ENCODE measurements at places on chromosomes 16 and 17.
A peak's percentile ranks its signal among the peaks of the same experiment; 100 is the strongest.

DNA sequence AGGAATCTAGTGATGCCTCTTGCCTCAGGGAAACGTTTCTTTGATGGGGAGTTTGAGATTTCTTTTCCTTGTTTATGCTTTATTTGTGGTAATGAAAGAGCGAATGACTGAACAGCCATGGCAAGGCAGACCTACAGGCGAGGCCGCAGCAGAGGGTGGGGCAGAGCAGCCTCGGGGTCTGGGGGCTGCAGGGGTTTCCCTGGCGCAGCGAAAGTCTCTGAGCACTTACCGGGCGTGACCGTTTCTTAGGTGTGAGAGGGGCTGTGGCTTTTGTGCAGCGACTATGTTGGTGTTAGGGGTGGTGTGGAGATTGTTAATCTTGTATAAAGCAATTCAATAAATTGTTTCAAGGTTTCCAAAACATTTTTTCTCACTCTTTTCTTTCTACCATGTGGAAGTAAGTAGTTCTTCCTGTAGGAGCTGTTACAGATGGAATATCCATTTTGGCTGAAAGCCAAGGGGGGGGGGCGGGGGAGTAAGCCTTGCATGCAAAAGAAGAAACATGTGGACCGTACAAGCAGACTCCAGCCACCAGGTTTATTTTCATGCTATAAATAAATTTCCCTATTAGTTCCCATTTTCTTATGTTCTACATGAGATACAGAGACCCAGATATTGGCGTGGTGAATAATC, 34.8 kb downstream of the UBN1 start:
- DNase-seq, result no peak

GRCh38 chr17:43740541-43740940, 18.1 kb downstream of the SOST start:
- no peak for DNase-seq

DNA sequence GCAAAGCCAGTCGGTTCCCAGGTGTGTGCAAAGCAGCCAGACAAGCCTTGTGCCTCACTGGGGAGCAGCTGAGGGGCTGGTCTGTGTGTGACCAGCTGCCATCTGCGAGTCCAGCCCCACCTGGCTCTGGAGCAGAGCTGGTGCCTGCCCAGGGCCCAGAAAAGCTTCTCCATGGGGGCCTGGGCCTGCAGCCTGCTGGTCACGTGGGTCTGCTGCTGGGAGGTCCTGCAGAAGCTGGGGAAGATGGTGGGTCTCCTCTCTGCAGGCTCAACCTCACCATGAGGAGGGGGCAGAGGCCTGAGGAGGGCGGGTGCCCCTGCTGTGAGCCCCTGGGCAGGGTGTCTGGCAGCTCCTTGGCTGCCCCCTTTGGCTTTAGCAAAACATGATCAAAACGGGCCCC, 71.9 kb downstream of the ENGASE start:
- no peak for DNase-seq

- no peak for DNase-seq
These were observed 5.9 kb upstream of the SLC13A2 start for GRCh38 chr17:28467456-28468025.

- DNase-seq, result peak; percentile 51
These were observed 6.4 kb upstream of the FOXJ1 start for GRCh38 chr17:76147211-76148014.

- DNase-seq, result no peak
These were observed 2.6 kb downstream of the ENO3 start for GRCh38 chr17:4953451-4953961.

GRCh38 chr17:17146786-17147406, 59.2 kb downstream of the PLD6 start:
- DNase-seq, result no peak

DNA sequence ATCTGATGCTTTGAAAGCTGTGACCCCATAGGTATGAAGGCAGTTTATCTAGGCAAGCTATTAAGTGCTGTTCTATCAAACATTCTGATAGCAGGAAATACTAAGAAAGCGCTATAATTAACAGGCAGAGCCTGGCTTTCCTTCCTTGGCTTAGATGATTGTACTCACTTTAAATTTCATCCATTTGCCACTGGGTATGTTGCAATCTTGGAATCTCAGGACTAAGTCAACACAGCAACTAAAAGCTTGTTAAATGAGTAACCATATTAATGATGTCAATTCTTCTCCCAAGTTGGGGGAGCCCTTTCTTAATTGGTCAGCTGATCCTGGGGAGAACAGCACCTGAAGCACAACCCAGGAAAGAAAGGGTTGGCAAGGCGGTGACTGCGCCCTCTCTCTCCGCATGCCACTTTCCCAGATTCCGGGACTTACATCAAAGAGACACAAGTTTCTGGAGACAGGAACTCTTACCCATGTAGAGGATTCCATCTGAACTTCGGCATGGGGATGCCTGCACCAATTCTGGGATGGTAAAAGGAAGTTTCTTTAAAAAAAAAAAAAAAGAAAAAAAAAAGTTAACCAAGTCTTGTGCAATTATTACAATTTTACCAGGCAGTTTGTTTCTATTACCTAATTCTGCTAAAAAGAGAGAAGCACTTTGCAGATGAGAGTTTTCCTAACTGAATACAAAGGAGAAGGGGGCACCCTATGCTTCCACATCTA, 54.4 kb upstream of the ICAM2 start:
- no peak for DNase-seq

- no peak for DNase-seq
These were observed 739.5 kb upstream of the EEF2KMT start for GRCh38 chr16:5837007-5837670.

DNA sequence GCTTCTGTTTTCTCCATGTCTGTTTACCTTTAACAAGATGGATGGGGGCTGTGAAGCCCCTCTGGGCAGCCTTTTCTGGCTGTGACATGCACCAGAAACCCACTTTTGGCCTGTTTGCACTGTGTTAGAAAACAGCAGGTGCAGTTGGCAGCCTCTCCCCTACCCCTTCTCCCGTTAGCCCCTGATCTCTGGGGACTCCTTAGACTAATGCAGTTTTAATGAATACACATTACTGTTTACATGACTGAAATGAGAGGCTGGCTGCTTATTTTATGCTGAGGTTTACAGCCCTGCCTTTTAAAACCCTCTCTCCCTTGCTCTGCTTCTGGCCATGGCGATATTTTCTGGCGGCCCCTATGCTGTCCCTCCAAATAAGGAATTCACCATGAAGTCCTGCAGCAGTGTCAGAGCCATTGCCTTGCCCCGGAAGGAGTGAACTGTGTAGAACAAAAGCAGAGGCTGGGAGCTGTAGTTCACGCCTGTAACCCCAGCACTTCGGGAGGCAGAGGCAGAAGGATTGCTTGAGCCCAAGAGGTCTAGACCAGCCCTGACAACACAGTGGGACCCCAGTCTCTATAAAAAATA, 79.3 kb downstream of the PRKCB start:
- DNase-seq, result no peak

- no peak for DNase-seq
These were observed 31.1 kb downstream of the SNN start for GRCh38 chr16:11699234-11699894.

GRCh38 chr17:39461926-39462569, 762 bp downstream of the CDK12 start:
- no peak for DNase-seq

- DNase-seq, result peak; percentile 89
These were observed 14.3 kb downstream of the SLC16A3 start for GRCh38 chr17:82242977-82243647.

DNA sequence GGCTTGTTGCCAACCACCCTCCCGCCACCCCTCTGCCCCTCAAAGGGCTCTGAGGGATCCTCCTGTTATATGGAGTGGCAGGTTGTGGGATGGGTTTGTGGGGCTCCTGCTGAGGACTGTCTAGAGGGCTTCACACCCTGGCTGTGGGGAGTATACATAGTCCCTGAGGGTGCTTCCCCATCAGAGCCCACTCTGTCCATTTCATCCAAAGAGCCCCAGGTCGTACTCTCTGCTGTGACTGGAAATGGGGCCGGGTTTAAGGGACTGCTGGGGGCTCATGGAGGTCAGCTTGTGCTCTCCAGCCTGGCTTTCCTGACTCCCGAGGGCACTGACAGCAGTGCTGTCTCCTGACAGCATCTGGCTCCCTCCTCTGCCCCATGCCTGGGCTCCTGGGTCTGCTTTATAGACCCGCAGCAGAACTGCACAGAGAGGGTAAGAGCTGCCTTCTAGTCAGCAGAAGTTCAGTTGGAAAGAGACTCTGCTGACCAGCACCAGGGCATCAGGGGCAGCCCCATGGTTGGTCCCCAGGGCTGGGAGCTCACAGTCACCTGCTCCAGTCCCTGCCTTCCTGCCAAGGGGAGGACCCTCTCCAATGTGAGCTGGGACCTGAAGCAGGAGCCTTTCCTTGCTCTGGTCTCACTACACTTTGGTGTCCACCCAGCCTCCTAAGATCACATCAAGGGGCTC, 17.8 kb upstream of the TNS4 start:
- peak; percentile 45 for DNase-seq

- DNase-seq, result no peak
These were observed 115.9 kb upstream of the CIBAR2 start for GRCh38 chr16:85227946-85228862.

DNA sequence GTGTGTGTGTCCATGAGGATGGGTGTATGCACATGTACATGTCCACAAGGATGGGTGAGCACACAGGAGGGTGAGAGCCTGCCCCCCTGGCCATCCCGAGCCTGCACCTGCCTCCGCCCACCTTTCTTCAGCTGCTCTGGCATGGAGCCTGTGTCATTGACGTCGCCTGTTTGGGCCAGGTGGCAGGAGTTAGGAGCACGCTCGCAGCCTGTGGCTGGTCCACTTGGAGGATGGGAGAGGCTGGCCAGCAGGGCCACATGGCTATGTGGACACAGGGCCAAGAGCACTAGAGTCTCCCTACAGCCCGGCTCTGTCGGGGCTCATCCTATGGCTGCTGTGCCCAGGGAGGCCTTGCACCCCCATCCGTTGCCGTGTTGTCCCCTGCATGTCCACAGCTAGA, 21.4 kb downstream of the BAHCC1 start:
- DNase-seq, result no peak

DNA sequence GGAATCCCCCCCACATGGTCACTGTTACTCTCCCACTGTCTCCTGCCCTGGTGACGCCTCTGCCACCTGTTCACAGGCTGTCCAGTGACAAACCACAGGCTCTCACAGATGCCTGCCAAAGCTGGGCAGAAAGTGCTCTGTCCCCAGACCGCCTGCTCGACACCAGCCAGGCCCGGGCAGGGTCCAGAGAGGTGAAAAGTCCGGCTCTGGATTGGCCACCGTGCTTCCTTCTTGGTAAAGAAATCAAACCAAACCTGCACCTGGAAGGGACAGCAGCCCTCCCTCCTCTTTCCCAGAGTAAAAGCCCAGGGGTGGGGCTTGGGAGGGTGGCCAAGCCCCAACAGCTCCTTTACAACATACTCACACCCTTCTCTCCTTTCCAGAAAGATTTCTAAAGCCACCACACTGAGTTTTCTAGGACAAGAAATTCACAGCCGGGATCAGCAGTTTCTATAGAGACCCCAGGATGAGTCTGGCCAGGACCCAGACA, 6.2 kb downstream of the PCGF2 start:
- no peak for DNase-seq

DNA sequence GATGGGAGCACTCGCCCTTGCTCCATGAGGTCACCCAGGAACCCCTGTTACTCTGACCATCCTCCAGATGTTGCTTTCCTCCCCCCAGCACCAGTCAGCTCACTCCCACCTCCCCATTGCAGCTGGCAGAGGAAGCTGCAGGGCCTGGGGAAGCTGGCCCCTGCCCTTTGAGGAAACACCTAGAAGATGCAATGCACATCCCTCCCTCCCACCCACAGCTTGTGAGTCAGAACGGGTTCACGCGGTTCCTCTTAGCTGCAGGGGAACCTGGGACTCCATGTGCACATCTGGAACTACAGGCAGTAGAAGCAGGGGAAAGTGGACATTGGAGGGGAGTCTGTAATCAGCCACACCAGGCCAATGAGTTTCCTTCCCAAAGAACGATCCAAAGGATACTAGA, 96.9 kb downstream of the KATNIP start:
- DNase-seq, result no peak

DNA sequence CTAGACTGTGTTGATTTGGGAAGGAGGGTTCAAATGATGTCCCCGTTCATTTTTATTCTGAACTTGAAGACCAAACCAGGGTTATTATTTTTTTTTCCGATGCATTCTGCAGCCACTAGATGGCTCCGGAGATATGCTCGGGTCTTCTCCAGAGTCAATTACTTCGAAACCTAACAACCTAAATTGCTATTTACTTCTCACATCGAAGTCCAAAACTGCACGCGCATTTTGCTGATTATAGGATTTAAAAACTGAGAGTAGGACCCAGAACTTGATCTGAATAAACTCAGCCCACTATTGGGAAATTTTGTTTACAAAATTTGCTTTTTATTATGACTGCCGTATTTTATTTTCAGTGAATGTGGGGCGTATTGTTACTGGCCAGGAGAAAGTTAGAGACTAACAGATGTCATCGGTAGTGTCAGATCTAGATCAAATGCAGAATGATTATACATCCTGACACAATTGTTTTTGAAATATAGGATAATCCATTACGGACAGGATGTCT, 263.8 kb downstream of the HS3ST3A1 start:
- DNase-seq, result no peak

GRCh38 chr17:28384281-28385036, 13.0 kb downstream of the SARM1 start:
- DNase-seq, result no peak

GRCh38 chr16:85265161-85265784, 153.0 kb upstream of the CIBAR2 start:
- no peak for DNase-seq

- DNase-seq, result no peak
These were observed 57.9 kb upstream of the BCO1 start for GRCh38 chr16:81180578-81180977.

GRCh38 chr16:52861614-52862022, 191.1 kb downstream of the CHD9NB start:
- DNase-seq, result no peak

DNA sequence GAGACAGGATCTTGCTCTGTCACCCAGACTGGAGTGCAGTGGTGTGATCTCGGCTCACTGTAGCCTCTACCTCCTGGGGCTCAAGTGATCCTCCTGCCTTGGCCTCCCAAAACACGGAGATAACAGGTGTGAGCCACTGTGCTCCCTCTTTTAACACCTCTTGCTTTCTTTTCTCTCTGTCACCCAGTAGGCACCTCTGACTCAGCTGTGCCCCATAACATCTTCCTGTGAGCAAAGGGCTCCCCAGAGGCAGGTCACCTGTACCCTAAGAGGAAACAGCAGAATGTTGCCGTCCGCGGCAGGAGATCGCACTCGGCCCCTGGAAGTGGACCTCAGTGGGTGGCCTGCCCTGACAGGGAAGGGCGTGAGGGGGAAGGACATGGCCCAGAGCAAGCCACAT, 918 bp upstream of the NLRC3 start:
- DNase-seq, result no peak

GRCh38 chr16:17357307-17358062, 113.3 kb downstream of the XYLT1 start:
- DNase-seq, result no peak

- no peak for DNase-seq
These were observed 97.5 kb downstream of the OR1D5 start for GRCh38 chr17:2965621-2966595.

GRCh38 chr17:17935321-17936271, 36.6 kb downstream of the TOM1L2 start:
- no peak for DNase-seq

- DNase-seq, result no peak
These were observed 82.4 kb upstream of the KIFC3 start for GRCh38 chr16:57884655-57885133.

Measured in sciatic nerve (tissue), 2 donors.